ENCODE measurements at places on chromosomes 11 and 22.

GRCh38 chr11:125593114-125593820 lies 615 bp downstream of the STT3A start:
- no peak for DNase-seq

- peak; percentile 76 for DNase-seq
Measured at GRCh38 chr22:45608763-45609180, 62.9 kb upstream of the ATXN10 start.

GRCh38 chr22:34096770-34097169 lies 176.5 kb upstream of the LARGE1 start:
- peak; percentile 60 for DNase-seq

- peak; percentile 60 for DNase-seq
Measured at GRCh38 chr11:123577081-123577598, 77.3 kb downstream of the SCN3B start.

- no peak for DNase-seq
Measured at GRCh38 chr11:66183494-66184048, 84.9 kb upstream of the RAB1B start.

GRCh38 chr11:79439886-79440570 lies 802 bp downstream of the TENM4 start:
- no peak for DNase-seq

- no peak for DNase-seq
Measured at GRCh38 chr11:36330411-36330810, 34.3 kb downstream of the PRR5L start.

GRCh38 chr11:118929501-118930093 lies 3.9 kb upstream of the BCL9L start:
- peak; percentile 96 for DNase-seq

GRCh38 chr22:37235897-37236607 lies 8.0 kb downstream of the RAC2 start:
- DNase-seq, result no peak

- peak; percentile 96 for DNase-seq
Measured at GRCh38 chr11:68043349-68044144, 4.7 kb downstream of the TCIRG1 start.

DNA sequence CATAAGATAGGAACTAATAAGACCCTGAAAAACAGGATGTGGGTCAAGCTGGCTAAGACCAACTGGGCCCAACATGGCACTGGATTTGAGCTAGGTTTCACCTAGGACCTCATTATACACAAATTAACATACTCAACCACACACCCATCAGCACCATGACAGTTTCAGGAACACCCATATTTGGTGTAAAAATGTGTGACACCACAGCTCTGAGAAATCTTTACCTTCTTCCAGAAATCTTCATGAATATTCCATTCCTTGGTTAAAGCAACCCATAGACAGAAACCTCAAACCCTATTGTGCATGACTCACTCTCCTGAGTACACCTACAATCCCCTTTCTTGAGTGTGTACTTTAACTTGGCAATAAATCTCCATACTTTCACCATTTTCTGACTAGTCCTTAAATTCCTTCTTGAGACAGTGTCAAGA lies 378.8 kb downstream of the DYNC2H1 start:
- DNase-seq, result no peak

DNA sequence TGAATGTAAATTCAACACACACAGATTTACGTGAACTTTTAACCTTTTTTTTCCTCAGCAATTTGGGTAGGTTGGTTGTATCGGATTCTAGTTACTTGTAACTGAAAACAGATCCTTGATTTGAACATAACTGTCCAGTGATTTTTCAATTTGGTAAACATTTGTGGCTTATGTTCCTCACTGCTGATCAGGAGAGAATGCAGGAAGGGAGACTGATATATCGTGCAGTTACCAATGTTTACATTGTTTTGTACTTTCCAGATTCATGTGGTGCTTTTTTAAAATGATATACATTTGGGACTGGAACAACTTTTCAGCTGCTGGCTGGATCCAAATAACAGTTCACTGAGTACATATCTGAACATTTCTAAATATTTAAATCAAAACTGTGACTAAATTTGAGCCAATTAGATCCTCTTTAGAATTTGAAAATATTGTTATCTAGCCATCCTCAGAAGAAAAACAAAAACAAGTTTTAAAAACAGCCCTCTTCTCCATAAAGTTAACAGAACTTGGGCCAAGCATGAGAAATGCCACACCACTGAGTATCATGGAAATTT lies 84.3 kb upstream of the MTMR2 start:
- DNase-seq, result no peak

Data from NB4 (cell line).